BE2C (cell line): ENCODE measurements at places on chromosomes 7 and 10.

DNA sequence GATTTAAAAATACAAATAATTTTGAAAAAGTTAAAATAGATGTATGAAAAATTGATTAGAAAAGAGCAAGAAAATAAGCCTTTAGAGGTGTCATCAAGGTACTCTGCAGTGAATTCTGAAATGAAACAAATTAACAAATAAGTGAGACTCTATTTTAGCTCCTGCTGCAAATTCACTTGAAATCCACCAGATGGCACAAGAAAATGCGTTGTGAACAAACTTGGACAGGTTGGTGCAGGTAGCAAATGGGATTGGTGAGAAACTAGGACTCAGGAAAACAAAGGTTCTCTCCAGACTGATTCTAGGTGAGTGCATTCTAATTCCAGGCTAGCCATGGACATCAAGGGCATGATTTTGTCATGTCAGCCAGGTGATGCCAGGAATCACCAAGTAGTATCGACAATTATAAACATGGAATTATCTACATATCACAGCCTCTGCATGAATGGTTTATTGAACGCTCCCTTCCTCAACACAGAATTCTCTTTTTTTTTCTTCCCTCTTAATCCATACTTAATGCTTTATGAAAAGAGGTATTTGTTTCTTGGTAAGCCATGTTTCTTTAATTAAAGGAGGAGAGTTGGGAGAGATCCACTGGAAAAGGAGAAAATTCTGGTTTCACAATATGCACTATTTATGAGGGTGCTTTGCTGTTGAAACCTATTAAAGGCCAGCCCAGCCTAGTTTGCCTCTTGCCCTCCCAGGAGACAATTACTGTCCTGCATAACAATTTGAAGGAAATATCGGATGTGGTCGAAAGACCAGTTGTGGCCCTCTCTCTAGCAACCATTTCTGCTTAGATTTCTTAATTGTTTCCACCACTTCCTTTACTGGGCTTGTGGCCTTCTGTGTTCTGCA, 118.1 kb downstream of the ZNF365 start:
- DNase-seq, result no peak

DNA sequence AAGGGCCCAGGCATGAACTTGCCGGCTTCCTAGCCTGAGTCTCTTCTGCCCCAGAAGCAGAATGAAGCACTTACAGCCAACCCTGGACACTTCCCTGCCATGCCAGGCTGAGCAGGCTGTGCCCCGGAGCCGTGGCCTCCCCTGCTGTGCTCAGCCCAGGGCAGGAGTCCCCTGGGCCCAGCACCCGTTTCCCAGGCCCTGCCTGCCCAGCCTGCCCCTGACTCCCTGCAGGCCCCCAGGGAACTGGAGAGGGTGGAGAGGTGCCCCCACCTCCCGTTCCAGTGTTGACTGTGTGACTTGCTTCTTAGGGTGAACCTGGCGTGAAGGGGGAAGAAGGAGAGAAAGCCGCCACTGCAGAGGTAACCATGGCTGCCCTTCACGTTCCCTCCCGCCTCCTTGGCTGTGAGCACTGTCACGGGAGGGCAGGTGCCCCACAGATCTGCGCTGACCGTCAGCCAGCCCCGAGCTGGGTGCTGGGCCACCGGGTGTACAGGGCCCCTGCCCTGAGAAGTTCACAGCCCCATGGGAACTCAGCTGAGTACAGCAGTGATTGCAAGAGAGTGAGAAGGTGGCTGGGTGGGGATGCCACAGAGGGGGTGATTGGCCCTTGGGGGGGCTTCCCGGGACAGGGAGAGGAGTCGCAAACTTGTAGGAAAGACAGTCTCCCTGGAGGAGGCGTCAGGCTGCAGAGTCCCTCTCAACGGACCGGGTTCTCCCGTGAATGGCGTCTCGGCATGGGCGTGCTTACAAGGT, 75.9 kb downstream of the MYL10 start:
- no peak for DNase-seq

- no peak for DNase-seq
These were observed 303.7 kb downstream of the BAMBI start for GRCh38 chr10:28981007-28981406.

DNA sequence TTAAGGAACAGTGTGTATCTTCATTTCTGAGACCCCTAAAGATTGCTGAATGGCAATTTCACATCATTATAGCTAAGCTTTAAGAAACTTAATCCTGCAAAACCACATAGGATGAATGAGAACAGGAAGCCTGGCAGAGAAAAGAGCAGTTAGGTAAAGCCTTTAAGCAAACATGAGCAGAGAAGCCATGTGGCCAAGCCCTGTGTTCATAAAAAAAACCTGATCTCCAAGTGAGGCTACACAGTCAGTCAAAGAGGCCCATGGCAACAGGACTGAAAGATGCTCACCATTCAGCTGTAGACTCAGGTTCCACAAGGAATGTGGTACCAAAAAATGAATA, 9.3 kb downstream of the LIPA start:
- DNase-seq, result no peak

- DNase-seq, result no peak
These were observed 166.0 kb upstream of the ANK3 start for GRCh38 chr10:60555700-60556099.

- DNase-seq, result no peak
These were observed 231.6 kb downstream of the ADK start for GRCh38 chr10:74382663-74383062.

- no peak for DNase-seq
These were observed 225.9 kb downstream of the TRIL start for GRCh38 chr7:28732071-28732869.

DNA sequence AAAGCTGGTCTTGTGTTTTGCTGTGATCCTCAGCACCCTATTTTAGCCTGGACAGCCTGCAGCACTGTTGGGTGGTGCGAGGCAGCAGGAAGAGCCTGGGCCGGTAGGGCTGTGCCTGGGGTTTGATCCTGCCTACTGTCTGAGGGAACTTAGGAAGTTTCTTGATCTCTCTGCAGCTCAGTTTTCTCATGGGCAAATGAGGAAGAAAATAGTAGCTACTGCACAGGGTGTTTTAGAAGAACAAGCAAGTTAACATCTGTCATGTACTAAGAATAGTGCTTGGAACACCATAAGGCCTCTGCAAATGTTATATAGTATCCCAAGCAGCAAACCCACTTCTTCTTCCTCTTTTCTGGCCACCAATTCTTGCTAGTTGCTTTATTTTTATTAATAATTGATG, 12.0 kb upstream of the AGR2 start:
- no peak for DNase-seq

DNA sequence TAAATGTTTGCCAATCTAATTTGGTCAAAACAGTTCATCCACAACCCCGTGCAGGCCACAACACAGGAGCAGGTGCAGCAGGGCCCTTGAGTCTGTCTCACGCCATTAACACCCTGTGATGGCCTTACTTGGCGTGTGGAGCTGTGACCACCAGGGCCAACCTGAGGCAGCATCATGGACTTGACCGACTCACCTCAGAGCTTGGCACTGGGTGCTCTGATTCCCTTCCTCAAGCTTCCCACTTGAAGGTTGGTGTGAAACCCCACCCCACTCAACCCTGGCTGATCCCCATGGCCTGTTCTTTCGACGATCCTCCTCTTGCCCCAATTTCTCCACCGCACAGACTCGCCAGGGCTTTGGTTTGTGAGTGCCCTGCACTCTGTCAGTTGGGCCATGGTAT, 623.1 kb downstream of the PTPRN2 start:
- no peak for DNase-seq

GRCh38 chr7:23473844-23474093, 3.5 kb upstream of the IGF2BP3 start:
- DNase-seq, result no peak

GRCh38 chr7:66206119-66206933, 1.2 kb downstream of the TPST1 start:
- DNase-seq, result no peak

GRCh38 chr7:139995017-139995915, 67.5 kb downstream of the PARP12 start:
- DNase-seq, result no peak

DNA sequence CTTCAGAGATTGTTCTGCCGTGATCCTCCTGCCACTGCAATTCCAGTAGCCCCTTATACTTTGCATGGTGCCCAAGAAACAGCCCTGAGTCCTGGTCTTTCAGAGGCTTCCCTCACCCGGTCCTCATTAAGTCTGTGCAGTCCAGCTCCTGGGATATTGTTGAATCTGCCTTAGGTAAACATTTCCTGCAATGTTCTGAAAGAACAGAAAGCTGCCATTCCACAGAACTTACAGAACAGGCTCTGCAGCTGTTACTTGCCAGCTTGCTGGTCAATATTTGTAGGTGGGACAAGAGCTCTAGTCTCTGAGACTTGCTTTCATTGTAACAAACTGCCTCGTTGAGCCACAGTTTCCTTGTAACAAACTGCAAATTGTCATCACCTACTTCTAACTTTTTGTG, 115.0 kb upstream of the KIF5B start:
- DNase-seq, result no peak

GRCh38 chr7:42720991-42721796, 190.7 kb downstream of the C7orf25 start:
- DNase-seq, result no peak

DNA sequence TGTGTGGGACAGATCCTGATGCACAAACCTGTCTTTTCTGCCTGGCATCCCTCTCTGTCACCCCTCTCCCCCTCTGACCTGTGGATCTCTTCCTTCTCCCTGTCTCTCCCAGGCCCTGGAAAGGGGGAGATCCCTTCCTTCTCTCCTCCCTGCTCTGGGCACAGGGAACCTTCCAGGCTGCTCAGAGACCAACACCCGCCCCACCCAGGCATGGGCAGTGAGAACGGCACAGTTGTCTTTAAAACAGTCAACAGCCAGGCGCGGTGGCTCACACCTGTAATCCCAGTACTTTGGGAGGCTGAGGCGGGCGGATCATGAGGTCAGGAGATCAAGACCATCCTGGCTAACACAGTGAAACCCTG, 34.7 kb downstream of the KCNH2 start:
- DNase-seq, result no peak

DNA sequence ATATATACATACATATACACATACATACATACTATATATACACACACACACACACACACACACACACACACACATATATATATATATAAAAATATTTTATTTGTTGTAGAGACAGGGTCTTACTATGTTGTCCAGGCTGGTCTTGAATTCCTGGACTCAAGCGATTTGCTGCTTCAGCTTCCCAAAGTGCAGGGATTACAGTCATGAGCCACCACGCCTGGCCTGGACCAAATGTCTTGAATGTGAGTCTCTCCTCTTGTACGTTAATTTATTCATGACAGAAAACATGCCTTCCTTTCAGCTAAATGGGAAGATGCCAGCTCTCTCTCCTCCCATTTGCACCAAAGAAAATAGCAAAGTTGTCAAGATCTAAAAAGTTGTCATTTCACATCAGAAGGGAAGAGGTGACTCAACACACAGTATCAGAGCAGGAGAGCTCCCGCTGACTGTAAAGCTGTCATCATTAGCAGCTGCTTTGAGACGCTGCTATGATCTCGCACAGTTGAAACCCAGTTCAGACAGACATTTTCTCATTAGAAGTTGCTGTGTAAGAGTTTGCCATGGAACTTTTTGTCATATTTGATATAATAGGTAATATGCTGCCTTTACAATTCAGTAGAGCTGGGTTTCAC, 224.3 kb downstream of the SFMBT2 start:
- DNase-seq, result no peak

DNA sequence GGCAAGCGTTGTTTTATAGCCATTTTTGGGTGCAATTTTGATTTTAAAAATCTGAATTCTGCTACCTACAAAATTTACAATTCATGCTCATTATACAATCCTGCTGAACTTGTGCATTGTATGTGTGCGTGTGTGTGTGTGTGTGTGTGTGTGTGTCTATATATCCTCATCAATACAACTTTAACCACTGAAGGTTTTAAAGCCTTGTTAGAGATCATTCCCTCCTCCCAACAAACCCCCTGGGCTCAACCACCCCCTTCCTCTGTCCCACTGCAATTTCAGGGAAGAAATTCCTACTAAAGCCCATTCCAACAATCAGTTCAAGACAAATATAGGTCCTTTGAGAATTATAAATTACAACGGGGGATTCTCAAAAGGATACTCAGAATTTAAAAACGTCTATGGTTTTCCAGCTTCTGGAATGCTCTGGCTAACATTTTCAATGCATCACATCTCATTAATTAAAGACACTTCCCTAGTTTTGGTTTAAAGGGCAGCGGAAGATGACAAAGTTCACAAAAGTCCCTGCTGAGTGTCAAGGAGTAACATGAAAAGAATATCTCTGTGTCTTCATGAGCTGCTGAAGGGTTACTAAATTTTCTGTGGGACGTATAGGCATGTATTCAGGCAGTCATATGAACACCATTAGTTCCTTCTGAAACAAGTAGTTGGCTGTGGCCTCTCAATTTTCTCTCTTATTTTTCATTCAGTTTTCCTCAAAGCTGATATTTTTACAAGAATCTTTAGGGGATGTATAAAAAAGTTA, 889 bp upstream of the SEMA3A start:
- DNase-seq, result no peak

DNA sequence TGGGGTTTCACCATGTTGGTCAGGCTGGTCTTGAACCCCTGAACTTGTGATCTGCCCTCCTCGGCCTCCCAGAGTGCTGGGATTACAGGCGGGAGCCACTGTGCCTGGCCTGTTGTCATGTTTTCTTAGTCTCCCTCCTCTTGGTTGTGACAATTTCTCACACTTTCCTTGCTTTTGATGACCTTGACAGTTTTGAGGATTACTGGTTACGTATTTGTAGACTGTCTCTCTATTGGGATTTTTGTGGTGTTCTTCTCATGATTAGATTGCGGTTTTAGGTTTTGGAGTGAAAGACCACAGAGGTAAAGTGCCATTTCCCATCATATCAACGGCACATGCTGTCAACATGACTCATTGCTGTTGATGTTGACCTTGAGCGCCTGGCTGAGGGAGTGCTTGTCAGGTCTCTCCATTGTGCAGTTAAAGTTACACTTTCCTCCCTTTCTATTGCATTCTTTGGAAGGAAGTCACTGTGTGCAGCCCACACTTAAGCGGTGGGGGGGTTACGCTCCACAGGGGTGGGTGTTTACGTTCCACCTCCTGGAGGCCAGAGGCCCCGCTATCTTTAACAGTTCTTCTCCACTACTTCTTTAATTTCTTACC, 10.8 kb downstream of the NEURL1 start:
- no peak for DNase-seq

DNA sequence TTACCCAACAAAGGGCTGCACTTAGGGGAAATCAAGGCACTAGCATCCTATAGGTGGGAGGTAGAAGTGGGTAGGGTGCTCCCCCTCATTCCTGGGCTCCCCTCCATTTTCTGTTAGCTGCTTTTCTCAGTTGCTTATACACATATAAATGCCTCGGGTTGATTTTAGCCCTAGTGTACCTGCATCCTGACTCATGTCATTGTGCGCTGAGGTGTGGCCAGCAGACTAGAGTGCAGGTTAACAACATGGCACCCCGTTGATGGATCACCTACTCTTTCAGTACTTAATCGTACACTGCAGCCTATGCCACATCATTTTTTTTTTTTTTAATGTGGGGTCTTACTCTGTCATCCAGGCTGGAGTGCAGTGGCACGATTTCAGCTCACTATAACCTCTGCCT, 144.0 kb upstream of the ITGB1 start:
- DNase-seq, result no peak

- DNase-seq, result no peak
These were observed 93.0 kb downstream of the PTPRN2 start for GRCh38 chr7:158494643-158495042.

GRCh38 chr7:149427096-149427680, 33.7 kb downstream of the ZNF777 start:
- DNase-seq, result peak; percentile 52
